ENCODE measurements at places on chromosomes 6 and 20.

DNA sequence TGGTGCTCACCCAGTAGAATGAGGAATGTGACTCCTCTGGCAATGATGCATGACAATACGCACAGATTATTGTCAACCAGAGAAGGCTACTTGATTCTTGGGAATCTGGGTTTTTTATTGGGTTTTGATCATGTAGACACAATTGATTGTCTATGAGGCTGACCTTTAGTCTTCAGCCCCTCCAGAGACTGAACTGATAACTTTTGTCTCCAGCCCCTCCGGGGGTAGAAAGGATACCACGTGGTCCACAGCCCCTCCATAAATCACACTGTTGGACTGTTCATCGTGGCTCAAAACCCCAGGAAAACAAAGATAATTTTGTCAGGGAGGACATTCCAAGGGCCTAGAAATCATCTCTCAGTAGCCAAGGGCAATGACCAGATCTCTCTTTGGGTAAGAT lies 57.5 kb upstream of the ADGRF5 start:
- no peak for DNase-seq

GRCh38 chr6:158415666-158416065 lies 103.4 kb downstream of the TULP4 start:
- no peak for DNase-seq

DNA sequence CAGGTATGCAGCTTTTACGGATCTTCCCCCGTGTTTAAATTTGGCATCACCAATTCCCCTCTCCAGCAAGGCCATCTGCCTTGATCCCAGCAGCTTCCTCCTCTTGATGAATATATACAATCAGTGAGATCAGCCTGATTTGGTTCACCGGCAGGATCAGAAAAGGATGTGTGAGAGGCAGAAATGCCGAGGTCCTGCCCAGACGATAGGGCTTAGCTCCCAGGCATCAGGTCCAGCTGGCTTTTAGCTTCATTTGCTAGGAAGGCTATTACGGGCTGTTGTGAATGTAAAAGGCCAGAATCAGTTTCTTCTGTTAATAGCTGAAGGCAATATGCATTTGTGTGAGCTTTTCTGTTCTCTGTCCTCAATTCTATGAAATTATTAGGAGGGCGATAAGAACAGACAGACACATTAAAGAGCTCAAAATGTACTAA lies 372.8 kb downstream of the BTBD9 start:
- no peak for DNase-seq

DNA sequence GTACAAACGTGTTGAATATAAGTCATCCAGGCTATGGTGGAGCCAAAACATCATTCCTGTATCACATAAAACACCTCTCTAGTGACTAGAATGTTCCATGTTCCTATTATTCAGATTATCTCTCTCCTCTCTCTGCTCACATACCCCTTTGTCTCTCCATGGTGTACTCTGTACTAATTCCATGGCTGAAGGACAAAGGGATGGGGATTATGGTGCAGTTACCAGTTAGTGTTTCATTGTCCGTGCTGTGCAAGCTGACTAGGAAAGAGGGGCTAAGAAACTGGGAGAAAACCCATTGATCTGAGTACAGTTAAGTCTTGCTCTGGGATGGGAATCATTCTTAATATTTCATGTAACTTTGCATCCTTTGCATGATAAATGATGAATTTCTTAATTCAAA lies 397.4 kb upstream of the NOX3 start:
- DNase-seq, result no peak

DNA sequence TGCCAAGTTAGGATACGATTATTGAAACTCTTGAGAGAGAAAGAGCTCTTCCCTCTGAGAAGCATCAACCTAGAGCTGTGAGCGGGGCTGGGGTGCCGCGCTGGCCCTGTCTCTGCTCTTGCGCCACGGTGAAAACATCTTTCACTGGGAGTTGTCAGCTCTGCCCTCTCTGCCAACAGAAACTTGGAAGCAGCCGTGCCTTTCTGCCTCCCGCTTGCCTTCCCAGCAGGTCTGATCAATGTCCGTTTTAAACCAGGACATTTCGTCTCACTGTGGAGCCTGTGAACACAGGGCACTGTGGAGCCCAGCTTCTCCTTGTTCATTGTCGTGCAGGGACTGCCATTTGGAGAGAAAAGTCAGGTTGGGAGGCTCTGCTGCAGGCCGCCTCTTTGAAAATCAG lies 249.2 kb upstream of the PMEPA1 start:
- no peak for DNase-seq
